ENCODE measurements at places on chromosomes 12 and 14. TPM values are rescaled to one million over a fixed set of nuclear protein-coding genes. Genes with fewer than 3 reads are reported as not detected.

GRCh38 chr12:26425587-26426260 lies 230.4 kb downstream of the SSPN start:
- H3K27ac ChIP-seq: no peak overlapping the region
- DNase-seq: no peak
- H3K36me3 ChIP-seq: no peaks in the 10 kb centered on the region

DNA sequence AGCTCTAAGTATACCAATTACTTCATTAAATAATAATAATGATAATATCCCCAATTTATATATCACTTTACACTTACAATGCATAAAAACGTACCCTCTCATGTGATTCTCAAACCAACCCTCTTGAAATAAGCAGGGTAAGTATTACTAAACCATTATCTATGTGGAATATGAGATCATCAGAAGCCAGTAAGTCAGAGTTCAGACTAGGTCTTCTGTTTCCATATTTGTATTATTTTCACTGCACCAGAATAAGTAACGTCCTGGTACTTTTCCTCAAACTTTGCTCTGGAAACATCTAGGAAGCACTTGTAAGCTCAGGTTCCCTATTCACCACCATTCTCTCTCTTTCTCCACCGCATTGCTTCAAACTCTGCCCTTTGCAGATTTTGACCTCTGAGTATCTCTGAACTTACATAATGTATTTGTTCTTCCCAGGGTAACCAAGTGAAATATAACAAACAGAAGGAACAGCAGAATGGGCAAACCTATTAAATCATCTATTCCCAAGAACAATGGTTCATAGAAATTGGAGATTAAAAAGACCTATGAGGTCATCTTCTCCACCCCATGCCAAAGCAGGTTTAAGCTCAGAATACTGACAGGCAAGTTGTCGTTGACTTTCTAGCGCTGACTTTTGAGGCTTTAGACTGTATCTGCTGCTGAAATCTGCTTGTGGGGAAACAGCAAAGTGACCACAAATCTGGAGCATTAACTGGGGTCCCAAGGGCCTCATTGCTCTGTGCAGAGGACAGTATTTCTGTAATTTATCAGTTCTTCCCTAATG lies 161.3 kb upstream of the FAR2 start:
- DNase-seq: no peak
- H3K36me3 ChIP-seq: no peaks in the 10 kb centered on the region
- H3K27me3 ChIP-seq: no peaks in the 10 kb centered on the region
- no peak overlapping the region for H3K4me3 ChIP-seq

- no peak for DNase-seq
- H3K4me3 ChIP-seq: no peak overlapping the region
- no peaks in the 10 kb centered on the region for H3K27me3 ChIP-seq
- no peak overlapping the region for H3K27ac ChIP-seq
- peaks cover 1% of the 10 kb centered on the region for H3K4me1 ChIP-seq
Observed at GRCh38 chr12:49902399-49903350, 1.0 kb downstream of the FAIM2 start.

DNA sequence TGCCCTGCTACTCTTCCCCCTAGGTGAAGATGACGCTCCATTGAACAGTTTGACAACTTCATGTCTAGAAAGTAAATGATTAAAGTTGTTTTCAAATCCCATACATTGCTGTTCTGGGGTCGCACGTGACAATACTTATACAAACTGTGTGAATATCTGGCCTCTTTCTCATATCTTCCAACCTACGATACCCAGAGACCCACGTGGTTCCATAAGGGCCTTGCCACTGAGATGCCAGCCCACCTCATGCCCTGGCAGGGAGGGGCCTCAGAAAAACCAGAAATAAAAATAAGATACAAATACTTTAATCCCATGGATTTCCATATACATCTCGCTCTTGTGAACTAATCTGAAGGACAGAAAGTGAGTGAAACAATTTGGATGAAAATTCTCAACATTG lies 4.5 kb downstream of the GZMB start:
- H3K36me3 ChIP-seq: no peaks in the 10 kb centered on the region
- H3K27ac ChIP-seq: no peak overlapping the region
- no peaks in the 10 kb centered on the region for H3K27me3 ChIP-seq
- no peak overlapping the region for H3K4me3 ChIP-seq
- DNase-seq: no peak

DNA sequence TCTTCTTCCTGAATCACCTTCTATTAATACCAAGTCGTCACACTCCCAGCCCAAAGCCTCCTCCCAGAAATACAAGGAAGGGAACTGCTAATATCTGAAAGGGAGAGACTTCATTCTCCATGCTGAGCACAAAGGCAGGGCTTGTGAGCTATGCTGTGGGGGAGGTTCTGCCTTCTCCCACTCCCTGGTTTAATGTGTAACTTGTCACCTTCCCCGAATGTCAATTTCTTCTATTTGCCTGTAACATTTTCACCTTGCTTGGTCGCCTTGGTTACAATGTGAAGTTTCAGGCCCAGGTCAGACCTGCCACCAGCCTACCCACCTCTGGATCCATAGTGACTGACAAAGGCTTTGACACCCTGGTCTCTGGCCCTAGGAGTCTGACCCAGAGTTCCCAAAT lies 82.0 kb upstream of the ESRRB start:
- no peaks in the 10 kb centered on the region for H3K27me3 ChIP-seq
- H3K4me1 ChIP-seq: no peaks in the 10 kb centered on the region
- H3K36me3 ChIP-seq: no peaks in the 10 kb centered on the region
- no peak for DNase-seq

Gene CNOT2
- 59.7 TPM for total RNA-seq

- H3K4me3 ChIP-seq: no peak overlapping the region
- H3K36me3 ChIP-seq: no peaks in the 10 kb centered on the region
- no peak overlapping the region for H3K27ac ChIP-seq
- DNase-seq: no peak
Observed at GRCh38 chr14:99757331-99758070, 35.7 kb upstream of the EML1 start.

Data from ovary (tissue), 10 donors.